ENCODE measurements at places on chromosomes 12 and 14.

DNA sequence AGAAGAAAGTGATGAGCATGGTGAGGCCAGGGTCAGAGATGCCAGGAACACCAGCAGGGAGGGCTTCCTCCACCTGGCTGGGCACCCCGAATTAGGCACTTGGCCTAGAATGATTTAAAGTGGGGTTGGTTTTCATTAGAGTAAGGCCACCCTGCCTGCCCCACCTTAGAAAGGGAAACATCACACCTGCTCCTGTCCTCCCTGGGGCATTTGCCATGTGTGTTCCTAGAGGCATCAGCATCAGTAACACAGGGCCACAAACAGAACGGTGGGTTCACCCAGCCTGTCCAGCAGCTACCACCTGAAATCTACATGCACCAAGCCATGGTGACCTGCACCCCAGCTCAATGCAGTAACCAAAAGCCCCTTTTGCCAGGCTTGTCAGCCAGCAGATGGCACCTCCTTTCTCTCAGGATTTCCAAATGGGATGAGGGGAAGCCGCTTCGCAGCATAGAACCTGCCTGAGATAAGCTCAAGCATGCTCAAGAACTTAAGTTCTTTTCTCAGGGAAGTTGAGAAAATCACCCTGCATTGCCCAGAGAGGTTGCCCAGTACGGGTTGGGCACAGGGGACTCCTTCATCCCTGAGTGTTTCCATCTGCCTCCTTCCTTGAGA, 338.8 kb downstream of the DPF3 start:
- no peak for DNase-seq

GRCh38 chr14:51682411-51682810, 30.7 kb downstream of the FRMD6 start:
- no peak for DNase-seq

GRCh38 chr12:15679151-15679550, 110.0 kb downstream of the EPS8 start:
- no peak for DNase-seq

DNA sequence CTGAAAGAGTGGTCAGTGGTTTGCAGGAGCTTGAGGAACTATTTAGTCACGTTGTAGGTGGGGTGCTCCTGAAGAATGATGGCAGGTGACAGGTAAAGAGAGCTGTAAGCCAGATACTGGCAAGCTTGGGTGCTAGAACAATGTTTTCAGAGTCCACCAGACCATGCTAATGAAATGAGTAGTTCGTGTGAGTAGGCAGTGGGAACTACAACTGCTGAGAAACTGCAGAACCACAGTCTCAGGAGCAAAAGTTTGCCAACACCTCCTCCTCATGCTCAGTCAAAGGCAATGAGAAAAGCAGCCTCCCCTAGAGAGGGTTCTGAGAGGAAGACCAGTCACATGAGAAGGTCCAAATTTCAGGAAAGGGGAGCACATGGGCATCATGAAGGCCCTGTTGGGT, 91.3 kb downstream of the PRKD1 start:
- no peak for DNase-seq

DNA sequence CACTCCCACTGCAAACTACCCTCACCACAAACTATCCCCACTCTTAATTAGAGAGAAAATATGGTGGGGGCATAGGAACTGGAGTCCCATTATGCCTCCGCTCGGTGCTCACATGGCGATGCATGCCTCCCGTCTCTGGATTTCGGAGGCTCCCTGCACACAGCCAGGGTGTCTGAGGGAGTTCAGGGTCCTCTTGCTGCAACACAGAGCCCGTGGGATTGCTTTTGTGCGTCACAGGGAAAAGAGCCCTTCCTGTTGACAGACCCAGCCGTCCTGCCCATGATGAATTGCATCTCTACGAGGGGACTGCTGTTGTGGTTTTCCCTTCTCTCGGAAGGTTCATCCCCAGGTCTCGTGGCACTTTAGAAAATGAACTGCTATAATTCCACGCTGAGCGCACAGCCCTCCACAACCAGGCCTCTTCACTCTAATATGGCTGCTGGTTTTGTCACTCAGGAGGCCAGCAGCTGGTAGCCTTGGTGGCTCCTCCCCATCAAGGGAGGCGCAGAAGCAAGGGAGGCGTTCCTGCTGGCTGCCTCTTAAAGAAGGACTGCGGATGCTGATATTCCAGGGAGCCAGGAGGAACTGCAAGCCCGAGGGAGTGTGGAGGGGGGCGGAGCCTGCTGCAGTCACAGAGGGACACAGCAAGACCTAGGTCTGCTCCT, 158.0 kb downstream of the KCNA5 start:
- DNase-seq = no peak

All from GM18507 (cell line).